Karpas-422 (cell line): ENCODE measurements at places on chromosomes 3 and 15.

- no peak overlapping the region for H3K4me3 ChIP-seq
- no peak for DNase-seq
- H3K36me3 ChIP-seq = no peaks in the 10 kb centered on the region
- H3K27me3 ChIP-seq = no peaks in the 10 kb centered on the region; the same call in 1 of the 2 replicates
- H3K4me1 ChIP-seq = no peaks in the 10 kb centered on the region
- H3K27ac ChIP-seq = no peak overlapping the region
Observed at GRCh38 chr3:55903680-55904079, 416.6 kb upstream of the WNT5A start.

DNA sequence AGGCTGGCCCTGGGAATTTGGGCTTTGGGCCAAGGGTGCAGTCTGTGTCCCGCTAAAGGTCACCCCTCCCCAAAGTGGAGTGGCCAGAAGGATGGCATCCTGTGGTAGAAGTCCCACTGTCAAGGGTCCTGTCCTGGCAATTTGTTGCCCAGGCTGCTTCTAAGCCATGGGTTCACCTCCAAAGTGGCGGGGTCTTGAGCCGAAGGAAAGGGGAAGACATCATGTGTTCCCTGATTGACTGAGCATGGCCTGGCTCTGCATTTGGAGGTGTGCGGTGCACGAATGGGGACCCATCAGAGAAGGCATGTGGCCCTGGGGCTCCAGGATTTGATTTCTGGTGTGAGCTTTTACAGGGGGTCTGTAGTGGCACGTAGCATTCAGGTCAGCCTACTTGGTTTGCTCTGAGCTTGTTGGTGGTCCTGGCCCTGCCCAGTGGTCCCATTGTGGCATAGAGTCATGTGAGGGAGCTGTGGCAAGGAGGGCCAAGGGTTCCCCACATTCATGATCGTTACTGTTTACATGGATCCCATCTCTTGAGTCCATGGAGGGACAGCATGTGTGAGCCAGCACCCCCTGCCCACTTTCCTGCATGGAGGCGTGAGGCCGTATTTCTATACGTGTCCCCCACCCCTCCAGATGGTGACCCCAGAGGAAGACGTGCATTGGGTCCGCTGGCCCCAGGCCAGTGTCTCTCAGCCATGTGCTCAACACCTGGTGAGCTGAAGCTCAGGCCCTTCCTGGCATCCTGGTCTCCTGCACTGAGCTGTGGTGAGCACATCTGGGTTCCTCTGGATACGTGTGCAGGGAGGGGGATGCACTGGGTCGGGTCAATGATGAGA, 225.1 kb downstream of the SNRPN start:
- no peak for DNase-seq
- no peaks in the 10 kb centered on the region for H3K27me3 ChIP-seq
- no peak overlapping the region for H3K27ac ChIP-seq
- no peaks in the 10 kb centered on the region for H3K36me3 ChIP-seq

DNA sequence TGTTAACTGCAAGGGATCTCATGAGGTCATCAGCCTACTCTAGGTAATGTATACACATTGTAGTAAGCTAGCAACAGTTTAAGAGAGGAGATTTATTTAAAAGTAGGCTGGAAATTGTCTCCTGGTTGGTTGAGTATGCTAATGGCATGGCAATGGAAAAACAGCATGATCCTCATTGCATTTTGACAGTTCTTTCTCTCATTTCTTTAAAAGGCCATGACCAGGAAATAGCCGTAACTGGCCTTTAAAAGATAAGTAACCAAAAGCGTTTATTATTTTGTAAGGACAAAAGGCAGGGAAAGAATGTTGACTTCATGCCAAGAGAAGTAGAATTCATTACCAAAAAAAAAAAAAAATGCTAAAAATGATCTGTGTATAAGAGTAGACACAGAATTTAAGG, 310.3 kb downstream of the FGF12 start:
- DNase-seq = no peak
- no peak overlapping the region for H3K27ac ChIP-seq
- no peaks in the 10 kb centered on the region for H3K4me1 ChIP-seq
- no peak overlapping the region for H3K4me3 ChIP-seq
- H3K27me3 ChIP-seq = no peaks in the 10 kb centered on the region

GRCh38 chr3:62036726-62037125, 336.6 kb downstream of the FEZF2 start:
- H3K27me3 ChIP-seq = no peaks in the 10 kb centered on the region
- no peak overlapping the region for H3K27ac ChIP-seq
- peaks cover 34% of the 10 kb centered on the region for H3K4me1 ChIP-seq

GRCh38 chr3:157938154-157938779, 168.0 kb downstream of the SHOX2 start:
- peak; percentile 27 for DNase-seq
- no peaks in the 10 kb centered on the region for H3K27me3 ChIP-seq
- no peak overlapping the region for H3K4me3 ChIP-seq
- no peaks in the 10 kb centered on the region for H3K4me1 ChIP-seq
- H3K36me3 ChIP-seq = no peaks in the 10 kb centered on the region
- H3K27ac ChIP-seq = no peak overlapping the region

DNA sequence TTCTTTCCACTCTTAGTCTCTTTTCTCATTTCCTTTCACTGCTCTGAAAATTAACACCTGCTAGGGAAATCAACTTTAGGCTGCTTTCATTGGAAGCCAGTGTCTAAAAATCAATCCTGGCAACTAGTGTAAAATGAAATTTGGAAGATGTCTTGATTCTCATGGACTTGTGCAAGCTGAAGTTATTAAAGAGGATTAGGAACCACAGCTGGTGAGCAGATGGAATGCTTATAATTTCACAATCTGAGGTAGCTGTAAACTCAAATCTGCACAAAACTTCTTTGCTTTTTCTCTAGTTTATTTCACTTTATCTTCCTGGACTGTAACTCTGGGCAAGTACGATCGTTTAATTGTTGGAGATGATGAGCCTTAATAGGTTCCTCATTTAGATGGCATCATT, 175.6 kb downstream of the GHSR start:
- H3K27ac ChIP-seq = no peak overlapping the region
- DNase-seq = no peak
- no peaks in the 10 kb centered on the region for H3K27me3 ChIP-seq
- H3K36me3 ChIP-seq = no peaks in the 10 kb centered on the region
